ENCODE measurements at places on chromosomes 5 and 9. TPM values are rescaled to one million over a fixed set of nuclear protein-coding genes. Genes with fewer than 3 reads are reported as not detected.
A peak's percentile ranks its signal among the peaks of the same experiment; 100 is the strongest.

- DNase-seq = peak; percentile 68
Observed at GRCh38 chr5:102807878-102808502, 52.9 kb downstream of the PAM start.

DNA sequence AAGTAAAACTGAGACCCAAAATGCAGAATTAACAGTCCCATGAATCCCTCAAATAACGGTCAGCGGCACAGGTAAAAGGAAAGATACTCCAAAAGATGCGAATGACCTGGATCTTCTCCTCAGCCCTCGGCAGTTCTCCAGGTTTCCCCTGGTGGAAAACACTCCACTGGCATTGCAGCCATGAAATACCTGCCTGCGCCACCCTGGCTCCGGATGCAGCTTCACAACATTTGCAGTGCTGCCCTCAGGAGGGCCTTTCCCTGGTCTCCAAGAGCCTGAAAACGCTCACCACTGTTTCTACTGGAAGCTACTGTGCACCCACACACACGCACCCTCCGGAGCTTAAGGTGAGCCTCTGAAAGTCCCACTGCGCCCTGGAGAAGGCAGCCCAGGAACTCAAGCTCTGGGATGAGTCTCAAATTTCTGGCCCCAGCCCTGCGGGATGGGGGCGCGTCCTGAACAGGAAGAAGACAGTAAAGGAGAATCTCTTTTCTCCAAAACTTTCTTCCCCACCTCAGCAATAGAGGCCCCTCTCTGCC lies 612 bp downstream of the UGT3A2 start:
- no peak for DNase-seq

- DNase-seq = no peak
Observed at GRCh38 chr5:150372639-150373038, 15.1 kb downstream of the TCOF1 start.

DNA sequence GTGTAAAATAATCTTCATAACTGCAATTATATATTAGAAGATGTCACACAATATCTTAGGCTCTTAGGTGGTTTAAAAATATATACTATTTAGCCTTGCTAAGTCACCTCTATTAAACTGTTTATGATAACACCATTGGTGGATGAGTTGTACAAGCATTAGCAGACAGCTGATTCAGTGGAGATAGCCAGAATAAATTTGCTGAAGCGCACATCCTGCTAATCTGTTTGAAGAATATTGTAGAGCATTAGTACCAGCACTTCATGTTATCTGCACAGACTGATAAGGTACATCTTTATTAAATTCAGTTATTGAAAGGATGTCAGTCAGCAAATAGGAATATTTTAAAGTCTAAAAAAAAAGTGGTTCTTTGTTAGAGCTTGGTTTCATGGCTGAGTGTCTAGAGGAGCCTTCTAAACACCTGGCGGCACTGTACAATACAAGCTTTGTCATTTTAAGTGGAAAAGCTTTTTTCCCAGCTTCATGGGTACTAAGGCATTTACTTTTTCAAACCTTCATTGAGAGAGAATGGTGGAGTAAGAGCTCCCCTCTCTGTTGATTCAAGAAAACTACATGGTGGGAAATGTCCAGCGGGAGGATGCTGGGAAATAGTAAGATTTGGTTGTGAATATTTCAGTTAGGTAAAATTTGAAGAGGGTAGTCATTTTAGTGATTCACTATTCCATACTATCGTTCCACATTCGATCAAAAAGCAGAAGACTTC lies 275.1 kb downstream of the SLF1 start:
- peak; percentile 13 for DNase-seq

GRCh38 chr5:125199968-125200865 lies 453.8 kb upstream of the ZNF608 start:
- no peak for DNase-seq

GRCh38 chr5:157354800-157355199 lies 88.9 kb downstream of the CYFIP2 start:
- no peak for DNase-seq

- no peak for DNase-seq
Observed at GRCh38 chr5:157651623-157652376, 438 bp downstream of the SOX30 start.

- DNase-seq = no peak
Observed at GRCh38 chr9:123609844-123610243, 253.8 kb downstream of the CRB2 start.

DNA sequence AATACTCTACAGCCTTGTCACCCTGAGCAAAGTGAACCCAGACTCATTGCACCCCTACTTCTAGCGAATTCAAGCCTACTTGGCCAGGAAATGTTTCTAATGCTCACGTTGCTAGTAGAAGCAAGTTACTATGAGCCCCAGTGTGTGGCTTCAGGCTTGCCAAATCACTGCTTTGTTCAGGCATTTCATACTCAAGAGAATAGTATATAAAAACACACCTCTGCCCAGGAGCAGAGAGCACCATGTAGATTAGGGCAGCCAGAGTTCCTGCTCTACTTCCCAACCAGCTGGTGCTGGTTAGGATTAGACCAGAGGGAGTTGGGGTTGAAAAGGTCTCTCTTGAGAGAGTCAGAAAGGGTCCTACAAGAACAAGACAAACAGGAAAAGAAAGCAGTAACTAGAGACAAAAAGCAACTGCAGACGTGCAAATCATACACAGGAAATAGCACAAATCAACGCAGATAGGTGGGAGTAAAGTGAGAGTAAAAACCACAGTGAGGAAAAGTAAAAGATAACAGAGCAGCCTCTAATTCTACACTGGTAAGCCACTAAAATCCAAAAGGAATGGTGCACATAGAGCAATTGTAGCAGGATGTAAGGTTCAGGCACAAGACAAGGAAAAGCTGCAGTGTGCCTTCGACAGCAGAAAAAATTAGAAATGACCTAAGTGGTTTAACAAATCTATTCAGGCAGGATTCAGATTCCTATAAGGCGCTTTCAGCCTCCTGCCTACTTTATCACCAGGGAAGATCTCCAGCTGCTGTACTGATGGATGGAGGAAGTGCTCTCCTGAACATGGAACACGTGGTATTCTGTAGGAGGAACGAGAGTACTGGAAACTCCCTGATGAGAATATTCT lies 49.6 kb upstream of the KIF2A start:
- DNase-seq = no peak

DNA sequence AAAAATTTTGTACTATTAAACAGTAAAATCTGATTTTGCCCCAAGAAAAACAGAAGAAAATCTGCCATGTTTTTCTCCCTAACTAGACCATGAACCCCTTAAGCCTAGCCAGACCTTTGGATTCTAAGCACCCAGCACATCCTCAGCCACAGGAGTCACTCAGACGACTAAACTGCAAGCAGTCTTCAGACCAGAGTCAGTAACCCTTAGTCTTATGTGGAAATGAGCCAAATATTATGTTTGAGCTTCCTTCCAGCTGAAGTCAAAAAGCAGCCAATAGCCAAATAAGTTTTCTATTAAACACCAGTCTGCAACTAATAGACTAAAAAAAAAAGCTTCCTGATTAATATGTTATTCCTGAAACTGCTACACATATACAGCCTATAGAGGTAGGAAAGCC lies 47.4 kb downstream of the GOLPH3 start:
- DNase-seq = peak; percentile 46

GRCh38 chr5:144433893-144434292 lies 263.2 kb downstream of the KCTD16 start:
- DNase-seq = no peak

DNA sequence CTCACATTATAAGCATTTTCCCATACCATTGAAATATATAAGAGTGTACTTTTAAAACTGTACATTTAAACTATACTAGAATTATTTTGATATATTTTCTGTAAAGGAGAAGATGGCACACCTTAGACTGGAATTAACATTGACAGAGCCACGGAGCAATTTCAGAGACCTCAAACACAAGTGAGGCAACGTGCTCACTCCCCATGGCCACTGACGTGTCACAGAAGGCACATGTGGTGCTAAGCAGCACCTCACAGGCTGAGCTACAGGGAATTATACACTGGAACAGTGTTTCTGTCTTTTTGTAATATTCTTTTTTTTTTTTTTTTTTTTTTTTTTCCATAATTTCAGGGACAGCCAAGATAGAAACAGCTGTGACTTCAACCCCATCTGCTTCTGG lies 66.5 kb downstream of the NUP214 start:
- DNase-seq = no peak

DNA sequence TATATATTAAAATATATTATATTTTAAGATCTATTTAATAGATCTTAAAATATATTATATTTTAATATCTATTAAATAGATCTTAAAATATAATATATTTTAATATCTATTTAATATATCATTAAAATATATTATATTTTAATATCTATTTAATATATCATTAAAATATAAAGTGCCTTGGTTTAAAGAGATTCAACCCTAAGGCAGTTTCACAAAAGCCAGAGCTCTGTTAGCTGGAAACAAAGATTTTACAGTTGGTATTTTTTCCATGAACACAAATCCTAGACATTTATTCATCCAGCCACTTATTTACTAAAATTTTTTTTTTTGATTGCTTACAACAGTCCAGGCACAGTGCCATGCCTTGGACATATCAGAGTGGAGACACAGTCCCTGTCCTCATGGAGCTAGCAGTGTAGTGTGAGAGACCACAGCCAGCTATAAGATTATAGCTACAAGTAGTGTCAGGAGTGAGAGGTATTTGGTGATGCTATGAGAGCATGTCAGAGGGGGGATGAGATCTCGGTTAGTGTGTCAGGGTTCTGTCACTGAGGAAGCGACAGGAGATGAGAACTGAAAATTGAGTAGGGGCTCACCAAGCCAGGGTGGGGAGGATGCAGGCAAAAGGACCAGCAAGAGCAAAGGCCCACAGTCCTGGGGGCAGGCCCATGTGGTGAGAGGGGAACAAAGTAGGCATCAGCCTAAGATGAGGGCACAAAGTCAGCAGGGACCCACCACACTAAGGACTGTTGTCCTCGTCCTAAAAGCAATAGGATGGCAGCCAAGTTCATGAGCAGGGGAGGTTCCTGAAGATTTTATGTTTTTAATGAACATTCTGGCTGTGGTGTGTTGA lies 74.5 kb downstream of the FBXO38 start:
- no peak for DNase-seq

- no peak for DNase-seq
Observed at GRCh38 chr5:14587150-14587549, 5.6 kb downstream of the OTULINL start.

DNA sequence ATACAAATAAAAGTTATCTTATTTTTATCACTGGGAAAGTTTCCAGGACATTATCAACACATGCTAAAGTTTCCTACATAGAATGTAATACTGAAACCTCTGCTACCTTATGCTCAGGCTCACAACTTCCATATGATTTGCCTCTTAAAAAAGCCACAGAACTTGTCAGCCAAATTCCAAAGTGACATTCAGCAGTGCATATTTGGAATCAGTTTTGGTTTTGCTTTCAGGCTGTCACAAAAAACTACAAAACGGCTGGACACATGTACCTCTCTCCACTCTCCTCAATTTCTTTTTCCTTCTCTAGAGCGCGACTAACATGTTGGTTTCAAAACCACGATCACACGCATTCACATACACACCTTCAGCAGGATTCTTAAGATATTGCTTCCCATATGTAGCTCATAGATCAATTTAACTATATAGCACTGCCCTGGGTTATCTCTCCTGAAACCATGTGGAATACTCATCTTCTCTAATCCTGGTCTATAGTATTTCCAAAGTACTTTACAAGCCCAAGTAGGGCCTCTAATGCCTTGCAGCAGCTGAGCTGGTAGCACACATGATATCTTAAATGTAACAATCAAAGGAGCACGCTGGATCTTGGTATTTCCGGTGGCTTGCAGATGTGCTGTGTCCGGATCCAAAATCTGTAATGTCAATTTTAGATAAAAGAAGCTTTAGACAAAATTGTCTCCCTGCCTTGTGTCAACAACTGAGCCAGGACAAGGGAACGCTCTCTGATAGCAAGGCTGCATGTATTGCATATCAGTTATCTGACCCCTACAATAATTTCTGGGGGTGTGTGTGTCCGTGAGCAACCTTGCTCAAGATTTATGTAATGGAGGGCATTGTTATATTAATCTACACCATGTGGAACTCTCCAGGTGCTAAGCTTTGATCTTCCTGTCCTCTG lies 203.2 kb downstream of the DMRT2 start:
- no peak for DNase-seq

GRCh38 chr5:146815411-146815810 lies 63.1 kb downstream of the PPP2R2B start:
- no peak for DNase-seq

DNA sequence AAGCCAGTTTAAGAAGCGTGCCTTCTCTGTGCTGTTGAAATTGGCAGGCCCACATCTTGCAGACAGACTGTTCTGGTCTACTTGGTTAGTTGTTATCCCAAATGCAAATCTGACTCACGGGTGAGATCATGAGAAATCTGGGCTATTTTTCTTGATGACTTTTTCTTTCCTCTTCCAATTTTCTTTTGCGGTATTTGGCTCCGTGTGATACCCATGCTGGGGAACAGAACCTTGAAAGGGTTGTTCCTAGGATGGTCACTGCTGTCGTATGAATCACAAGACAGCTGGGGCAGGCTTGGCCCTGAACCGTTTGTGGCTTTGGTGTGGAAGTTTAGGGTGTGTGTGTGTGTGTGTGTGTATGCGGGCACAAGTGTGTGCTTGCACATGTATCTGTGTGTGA lies 24.6 kb downstream of the PDZD2 start:
- DNase-seq = peak; percentile 0

GRCh38 chr9:96031366-96031824 lies 155.9 kb downstream of the ERCC6L2 start:
- no peak for DNase-seq

DNA sequence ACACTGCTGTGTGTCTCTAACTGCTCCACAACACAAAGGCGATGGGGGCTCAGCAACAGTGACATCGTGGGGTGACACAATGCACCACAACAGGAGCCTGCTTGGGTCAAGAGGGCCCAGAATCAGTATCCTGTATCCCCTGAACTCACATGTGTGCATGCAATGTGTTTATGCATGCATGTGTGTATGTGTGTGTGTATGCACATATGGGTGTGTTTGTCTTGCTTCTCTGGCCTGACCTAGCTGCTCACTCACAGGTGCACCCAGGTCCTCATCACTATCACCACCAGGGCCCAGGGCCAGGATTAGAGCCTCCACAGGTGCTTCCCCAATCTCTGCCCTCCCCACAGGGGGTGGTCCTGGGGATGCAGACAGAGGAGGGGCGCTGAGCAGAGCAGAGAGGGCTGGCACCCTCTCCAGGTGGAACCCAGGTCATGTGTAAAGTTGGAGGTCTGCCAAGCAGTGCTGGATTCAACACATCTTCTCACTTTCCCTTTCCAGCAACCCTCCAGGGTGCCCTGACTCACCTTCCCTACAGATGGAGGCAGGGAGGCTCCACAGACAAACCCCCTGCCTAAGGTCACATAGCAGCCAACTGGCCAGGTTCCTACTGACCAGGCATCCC lies 18.1 kb upstream of the ZNF484 start:
- DNase-seq = no peak

The SIT1 gene
- not detected for total RNA-seq

The IL9 gene
- total RNA-seq = not detected

The UBTD2 gene
- total RNA-seq = 17.8 TPM

The MAMDC2 gene
- 4.0 TPM for total RNA-seq

The LIX1 gene
- not detected for total RNA-seq

The RNF183 gene
- total RNA-seq = not detected

The PCDHGB5 gene
- 9.2 TPM for total RNA-seq

The SPATA31C1 gene
- not detected for total RNA-seq

The CD74 gene
- total RNA-seq = not detected

The ADAMTS16 gene
- total RNA-seq = 0.09 TPM

The PAEP gene
- total RNA-seq = not detected

The LPCAT1 gene
- total RNA-seq = 47.1 TPM
